ENCODE measurements at places on chromosomes 3 and 15. TPM values are rescaled to one million over a fixed set of nuclear protein-coding genes. Genes with fewer than 3 reads are reported as not detected.

GRCh38 chr15:86759800-86760523 is 680.3 kb downstream of the AGBL1 start:
- H3K27me3 ChIP-seq: peaks cover 3% of the 10 kb centered on the region
- no peak overlapping the region for H3K27ac ChIP-seq
- H3K36me3 ChIP-seq: no peaks in the 10 kb centered on the region
- no peak for DNase-seq

GRCh38 chr15:77474310-77474988 is 53.8 kb downstream of the HMG20A start:
- H3K4me1 ChIP-seq: peaks cover 7% of the 10 kb centered on the region
- no peak overlapping the region for H3K27ac ChIP-seq
- H3K27me3 ChIP-seq: peaks cover 2% of the 10 kb centered on the region
- peaks cover 26% of the 10 kb centered on the region for H3K36me3 ChIP-seq
- no peak overlapping the region for H3K4me3 ChIP-seq

- no peak overlapping the region for H3K27ac ChIP-seq
- no peak overlapping the region for H3K4me3 ChIP-seq
- H3K36me3 ChIP-seq: peaks cover 49% of the 10 kb centered on the region
- no peaks in the 10 kb centered on the region for H3K4me1 ChIP-seq
Observed at GRCh38 chr15:63063164-63063756, 20.7 kb downstream of the TPM1 start.

DNA sequence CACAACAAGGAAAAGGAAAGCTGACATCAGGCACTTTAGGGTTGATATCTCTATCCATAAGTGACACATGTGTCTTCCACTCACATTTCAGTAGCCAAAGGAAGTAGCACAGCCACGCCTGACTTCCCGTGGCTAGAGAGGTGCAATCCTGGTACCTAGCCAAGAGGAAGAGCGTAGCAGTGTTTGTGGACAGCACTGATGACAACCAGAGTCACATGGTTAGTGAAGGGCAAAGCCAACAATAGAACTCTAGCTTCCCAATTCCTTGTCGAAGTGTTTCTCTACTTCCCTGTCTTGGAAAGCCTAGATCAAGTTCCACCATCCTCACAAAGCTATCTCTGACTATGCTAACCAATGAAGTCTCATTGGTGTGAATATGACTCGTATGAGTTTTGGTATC is 189.2 kb downstream of the RSL24D1 start:
- H3K36me3 ChIP-seq: no peaks in the 10 kb centered on the region
- peaks cover 6% of the 10 kb centered on the region for H3K27me3 ChIP-seq
- peaks cover 54% of the 10 kb centered on the region for H3K4me1 ChIP-seq
- peak overlapping the region; percentile 47 for H3K4me3 ChIP-seq
- DNase-seq: peak; percentile 53
- H3K27ac ChIP-seq: peak overlapping the region; percentile 87

SCN11A gene
- polyA plus RNA-seq: not detected

- H3K4me1 ChIP-seq: peaks cover 21% of the 10 kb centered on the region
- H3K27me3 ChIP-seq: peaks cover 8% of the 10 kb centered on the region
- no peaks in the 10 kb centered on the region for H3K36me3 ChIP-seq
- peak overlapping the region; percentile 96 for H3K4me3 ChIP-seq
- DNase-seq: peak; percentile 31
Observed at GRCh38 chr15:42921342-42921731, 759 bp upstream of the TTBK2 start.

DNA sequence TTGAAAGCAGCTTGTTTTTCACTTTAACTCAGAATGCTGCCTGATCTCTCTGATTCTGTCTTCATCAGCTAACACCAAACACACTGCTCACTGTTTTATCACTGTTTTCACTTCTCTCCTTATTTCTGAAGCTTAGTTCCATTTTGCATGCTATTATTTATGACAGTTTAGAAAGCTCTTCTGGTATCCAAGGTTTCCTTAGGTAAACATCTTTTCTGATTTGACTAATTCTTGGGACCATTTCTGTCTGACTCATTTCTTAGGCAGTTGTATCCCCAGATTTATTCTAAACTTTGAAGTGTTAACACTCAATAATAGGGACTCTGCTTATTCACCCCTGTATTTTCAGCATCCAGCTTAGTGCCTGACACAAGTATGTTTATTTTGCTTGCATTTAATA is 167.7 kb downstream of the BCHE start:
- H3K36me3 ChIP-seq: no peaks in the 10 kb centered on the region
- no peak overlapping the region for H3K27ac ChIP-seq
- H3K27me3 ChIP-seq: no peaks in the 10 kb centered on the region
- H3K4me3 ChIP-seq: no peak overlapping the region
- no peaks in the 10 kb centered on the region for H3K4me1 ChIP-seq
- no peak for DNase-seq

CHRNA3 gene
- polyA plus RNA-seq: not detected

- DNase-seq: no peak
- peak overlapping the region; percentile 95 for H3K27ac ChIP-seq
- H3K4me3 ChIP-seq: peak overlapping the region; percentile 99
Observed at GRCh38 chr3:141312354-141313092, 55.8 kb upstream of the ZBTB38 start.

GRCh38 chr3:63706321-63707085 is 54.0 kb downstream of the SNTN start:
- no peaks in the 10 kb centered on the region for H3K36me3 ChIP-seq
- no peaks in the 10 kb centered on the region for H3K4me1 ChIP-seq
- H3K27me3 ChIP-seq: no peaks in the 10 kb centered on the region

CIB1 gene
- 219 TPM for polyA plus RNA-seq

DNA sequence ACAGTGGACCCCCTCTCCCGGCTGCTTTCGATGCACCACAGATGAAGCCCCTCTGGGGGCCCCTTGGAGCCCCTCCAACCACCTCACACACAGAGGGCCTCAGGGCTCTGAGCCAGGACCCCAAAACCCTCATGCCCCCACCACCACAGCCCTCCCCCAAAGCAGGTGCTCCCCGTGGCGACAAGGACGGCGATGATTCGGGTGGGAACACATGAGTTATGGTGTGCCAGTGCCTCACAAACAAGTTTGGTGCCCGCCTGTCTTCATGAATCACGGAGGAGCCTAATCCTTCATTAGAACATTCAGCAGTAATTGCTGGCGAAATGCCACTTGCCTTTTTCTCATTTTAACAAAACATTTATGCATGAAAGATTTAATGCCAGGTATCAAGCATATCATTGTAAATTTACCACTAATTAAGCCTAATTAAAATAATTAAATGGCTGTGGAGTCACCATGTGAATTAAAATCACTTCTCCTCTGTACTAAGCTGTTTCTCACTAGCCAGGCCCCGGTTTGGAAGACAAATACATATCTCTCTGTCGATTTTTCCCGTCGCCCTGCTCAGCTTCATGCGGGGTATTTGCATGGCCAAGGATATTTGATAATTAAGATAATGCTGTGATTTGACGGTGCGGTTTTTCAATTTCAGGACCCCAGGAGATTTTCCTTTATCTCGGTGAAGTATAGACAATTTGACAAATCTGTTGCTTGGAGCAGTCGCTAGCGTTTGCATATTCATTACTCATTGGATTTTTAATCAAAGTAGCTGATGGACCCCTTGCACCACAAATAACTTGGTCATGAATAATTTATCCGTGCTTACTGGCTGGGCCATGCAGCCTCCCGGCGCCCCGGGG is 157.0 kb downstream of the TLE3 start:
- peaks cover 1% of the 10 kb centered on the region for H3K27me3 ChIP-seq
- H3K36me3 ChIP-seq: no peaks in the 10 kb centered on the region
- no peak for DNase-seq
- H3K4me3 ChIP-seq: no peak overlapping the region

PPP2R3A gene
- polyA plus RNA-seq: 0.09 TPM

DNA sequence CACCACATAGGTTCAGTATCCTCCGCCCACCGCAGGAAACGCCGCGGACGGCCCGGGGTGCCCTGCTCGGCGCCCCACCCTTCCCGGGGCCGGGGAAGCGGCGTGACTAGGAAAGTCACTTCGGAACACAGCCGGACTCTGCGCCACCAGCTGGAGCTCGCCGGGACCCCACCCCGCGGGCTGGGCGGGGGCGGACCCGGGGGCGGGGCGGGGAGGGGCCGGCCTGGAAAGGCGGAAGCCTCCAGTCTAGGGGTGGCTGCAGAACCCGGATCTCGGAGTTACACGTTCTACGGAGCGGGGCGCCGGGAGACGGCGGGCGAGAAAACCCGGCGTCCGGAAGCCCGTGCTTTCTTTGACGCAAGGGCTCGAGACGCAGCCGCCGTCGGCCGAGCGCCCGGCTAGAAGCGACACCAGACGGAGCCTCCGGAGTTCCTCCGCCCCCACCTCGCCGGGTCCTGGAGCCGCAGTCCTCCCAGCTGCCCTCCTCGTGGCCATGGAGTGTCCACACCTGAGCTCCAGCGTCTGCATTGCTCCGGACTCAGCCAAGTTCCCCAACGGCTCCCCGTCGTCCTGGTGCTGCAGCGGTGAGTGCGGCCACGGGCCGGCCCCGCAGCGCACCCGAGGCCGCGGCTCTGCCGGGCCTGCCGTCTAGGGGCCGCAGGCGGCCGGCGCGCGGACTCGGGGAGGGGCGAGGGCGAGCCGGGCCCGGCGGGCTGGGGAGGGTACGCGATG is at the start of gene USP3:
Gene USP3, plus strand, starts transcription at position 347 of the 732 bp plus-strand sequence. Its CDS starts 147 bp downstream, at position 494.
- peak; percentile 94 for DNase-seq
- peaks cover 14% of the 10 kb centered on the region for H3K27me3 ChIP-seq
- peaks cover 40% of the 10 kb centered on the region for H3K4me1 ChIP-seq
- peak within 1 kb of the TSS; percentile 98 for H3K27ac ChIP-seq
- peak within 1 kb of the TSS; percentile 94 for H3K4me3 ChIP-seq

GRCh38 chr15:95327661-95328060 is 1002.8 kb upstream of the NR2F2 start:
- H3K27ac ChIP-seq: no peak overlapping the region
- H3K4me1 ChIP-seq: peaks cover 6% of the 10 kb centered on the region
- DNase-seq: no peak
- H3K36me3 ChIP-seq: no peaks in the 10 kb centered on the region
- peaks cover 11% of the 10 kb centered on the region for H3K27me3 ChIP-seq
- H3K4me3 ChIP-seq: no peak overlapping the region

DNA sequence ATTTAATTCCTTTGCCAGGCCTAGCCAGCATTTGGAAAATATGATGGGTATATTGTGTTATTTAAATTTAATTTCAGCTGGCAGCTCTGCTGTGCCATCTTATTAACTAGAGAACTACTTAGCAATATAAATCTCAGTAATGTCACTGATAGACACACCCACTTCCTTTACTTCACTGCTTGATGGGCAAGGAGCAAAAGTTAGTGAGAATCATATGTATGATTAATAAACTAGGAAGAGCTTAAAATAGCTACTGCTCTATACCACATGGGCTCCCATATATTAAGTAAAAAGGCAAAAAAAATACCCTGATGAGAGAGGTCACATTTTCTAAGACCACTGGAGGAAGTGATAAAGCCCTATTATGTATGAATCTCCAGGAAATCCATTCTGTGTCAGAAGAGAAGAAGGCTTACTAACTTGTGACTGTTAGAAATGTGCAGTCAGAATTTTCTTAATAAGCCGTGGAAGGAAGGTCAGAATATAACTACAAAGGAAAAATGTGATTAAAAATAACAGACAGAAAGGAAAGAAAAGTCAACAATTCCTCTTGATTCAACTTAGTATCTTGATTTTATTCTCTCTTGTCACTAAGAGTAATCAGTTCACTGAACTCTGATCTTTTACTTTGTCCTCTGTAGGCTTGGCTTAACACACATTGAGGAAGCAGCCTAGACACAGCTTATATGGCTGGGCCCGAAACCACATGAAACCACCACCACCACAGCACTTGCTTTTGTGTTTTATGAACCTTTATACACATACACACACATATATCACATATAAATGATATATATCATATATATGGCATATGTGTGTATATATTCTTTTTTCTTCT is 1233.9 kb upstream of the ALCAM start:
- no peak overlapping the region for H3K27ac ChIP-seq
- no peak overlapping the region for H3K4me3 ChIP-seq
- DNase-seq: no peak
- no peaks in the 10 kb centered on the region for H3K4me1 ChIP-seq
- no peaks in the 10 kb centered on the region for H3K36me3 ChIP-seq
- no peaks in the 10 kb centered on the region for H3K27me3 ChIP-seq

- H3K4me3 ChIP-seq: no peak overlapping the region
- H3K36me3 ChIP-seq: no peaks in the 10 kb centered on the region
- H3K4me1 ChIP-seq: no peaks in the 10 kb centered on the region
- no peaks in the 10 kb centered on the region for H3K27me3 ChIP-seq
- no peak for DNase-seq
Observed at GRCh38 chr3:168850109-168850508, 754.4 kb upstream of the GOLIM4 start.

CHL1 gene
- polyA plus RNA-seq: not detected

GRCh38 chr3:55458181-55458790 is 28.8 kb downstream of the WNT5A start:
- DNase-seq: no peak
- H3K27me3 ChIP-seq: no peaks in the 10 kb centered on the region
- H3K36me3 ChIP-seq: no peaks in the 10 kb centered on the region
- no peak overlapping the region for H3K27ac ChIP-seq

GRCh38 chr15:48579945-48580671 is 65.4 kb downstream of the FBN1 start:
- no peak overlapping the region for H3K27ac ChIP-seq
- H3K4me1 ChIP-seq: peaks cover 6% of the 10 kb centered on the region
- H3K27me3 ChIP-seq: peaks cover 4% of the 10 kb centered on the region

SST gene
- polyA plus RNA-seq: not detected

DNA sequence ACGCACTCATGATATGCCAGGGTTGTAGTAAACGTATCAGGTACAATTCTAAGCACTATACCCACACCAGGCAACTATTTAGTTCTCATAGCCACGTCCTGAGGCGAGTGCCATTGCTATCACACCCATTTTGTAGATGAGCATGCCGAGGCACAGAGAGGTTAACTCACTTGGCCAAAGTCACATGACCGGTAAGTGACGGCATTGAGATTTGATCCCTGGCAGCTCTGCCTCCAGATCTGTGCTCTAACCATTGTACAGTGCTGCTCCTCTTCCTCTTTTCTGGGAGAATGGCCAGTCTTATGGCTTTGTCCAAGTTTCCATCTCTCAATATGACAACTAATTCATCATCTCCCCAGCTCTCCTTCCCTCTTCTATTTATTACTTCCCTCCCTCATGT is 18.9 kb upstream of the ATP2B2 start:
- no peak for DNase-seq
- no peak overlapping the region for H3K4me3 ChIP-seq
- H3K4me1 ChIP-seq: no peaks in the 10 kb centered on the region
- no peaks in the 10 kb centered on the region for H3K36me3 ChIP-seq

DNA sequence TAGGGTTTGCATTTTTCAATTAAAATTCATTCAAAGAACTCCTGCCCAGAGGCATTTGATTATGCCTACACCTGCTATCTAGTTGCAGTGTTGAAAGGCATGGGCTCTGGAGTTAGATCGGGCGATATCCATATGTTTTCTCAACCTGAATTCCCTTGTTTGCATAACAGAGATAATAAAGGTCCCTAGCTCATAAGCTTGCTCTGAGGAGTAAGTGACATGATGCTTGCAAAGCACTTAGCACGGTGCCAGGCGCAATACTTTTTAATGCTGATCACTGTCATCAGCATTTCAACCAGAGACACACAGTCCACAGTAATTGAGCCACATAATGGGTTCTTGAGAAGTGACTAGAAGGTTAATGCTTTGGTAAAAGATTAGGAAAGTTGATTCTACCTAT is 106.3 kb upstream of the SAMMSON start:
- no peak overlapping the region for H3K27ac ChIP-seq
- no peak for DNase-seq
- no peak overlapping the region for H3K4me3 ChIP-seq
- no peaks in the 10 kb centered on the region for H3K36me3 ChIP-seq
- no peaks in the 10 kb centered on the region for H3K4me1 ChIP-seq

CNTN3 gene
- not detected for polyA plus RNA-seq
